ENCODE measurements at places on chromosomes 3 and 15. TPM values are rescaled to one million over a fixed set of nuclear protein-coding genes. Genes with fewer than 3 reads are reported as not detected.

Gene GABRG3
- total RNA-seq, result not detected

Gene LYZL4
- not detected for total RNA-seq

Gene REC114
- total RNA-seq, result not detected

Gene STRC
- total RNA-seq, result 0.72 TPM
